Fibroblast of skin of right quadriceps (primary cell): ENCODE measurements at places on chromosomes 1 and 21.

GRCh38 chr1:22978299-22978698 lies 5.6 kb upstream of the LACTBL1 start:
- DNase-seq = peak; percentile 64

DNA sequence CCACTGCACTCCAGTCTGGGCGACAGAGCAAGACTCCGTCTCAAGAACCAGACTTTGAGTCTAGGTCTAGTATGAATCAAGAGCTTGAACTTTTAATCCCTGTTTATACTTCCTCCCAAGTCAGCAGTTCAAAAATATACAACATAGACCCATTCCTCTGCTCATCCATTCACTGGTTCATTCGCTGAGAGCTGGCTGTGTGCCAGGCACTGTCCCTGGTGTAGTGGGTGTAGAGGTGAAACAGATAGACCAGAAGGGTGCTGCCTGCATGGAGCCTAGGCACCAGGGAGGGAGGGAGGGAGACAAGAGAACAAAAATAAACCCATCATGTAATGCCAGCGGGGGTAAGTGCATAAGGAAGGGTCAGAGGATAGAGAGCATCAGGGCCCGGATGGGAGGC lies 25.5 kb upstream of the SEC16B start:
- DNase-seq = no peak

GRCh38 chr1:102190429-102190828 lies 193.7 kb upstream of the OLFM3 start:
- no peak for DNase-seq

- DNase-seq = peak; percentile 50
Observed at GRCh38 chr1:179153217-179153616, 71.3 kb downstream of the TOR3A start.

DNA sequence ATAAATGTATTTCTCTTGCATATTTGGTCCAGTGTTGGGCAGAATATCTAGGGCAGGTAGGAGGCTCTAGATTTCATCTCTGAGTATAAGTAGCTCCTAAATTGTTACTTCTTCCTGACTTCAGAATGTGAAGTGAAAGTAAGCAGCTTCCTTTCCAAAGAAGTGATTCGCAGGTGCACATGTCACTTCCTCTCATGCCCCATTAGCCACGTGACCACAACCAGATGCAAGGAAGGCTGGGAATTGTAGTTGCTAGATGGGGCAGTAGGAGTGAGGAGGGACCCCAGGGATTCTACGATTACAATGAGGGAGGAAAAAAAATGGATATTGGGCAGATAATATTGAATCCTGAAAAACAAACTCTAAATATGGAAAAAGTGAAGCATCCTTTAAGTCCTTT lies 113.2 kb upstream of the CYYR1 start:
- peak; percentile 27 for DNase-seq

- DNase-seq = peak; percentile 47
Observed at GRCh38 chr1:226603022-226603857, 54.7 kb downstream of the STUM start.

GRCh38 chr21:40284409-40284808 lies 417.2 kb downstream of the PCP4 start:
- DNase-seq = no peak

GRCh38 chr1:15513919-15514318 lies 10.1 kb downstream of the CASP9 start:
- DNase-seq = no peak

GRCh38 chr1:168121401-168122011 lies 15.2 kb downstream of the GPR161 start:
- DNase-seq = peak; percentile 89

DNA sequence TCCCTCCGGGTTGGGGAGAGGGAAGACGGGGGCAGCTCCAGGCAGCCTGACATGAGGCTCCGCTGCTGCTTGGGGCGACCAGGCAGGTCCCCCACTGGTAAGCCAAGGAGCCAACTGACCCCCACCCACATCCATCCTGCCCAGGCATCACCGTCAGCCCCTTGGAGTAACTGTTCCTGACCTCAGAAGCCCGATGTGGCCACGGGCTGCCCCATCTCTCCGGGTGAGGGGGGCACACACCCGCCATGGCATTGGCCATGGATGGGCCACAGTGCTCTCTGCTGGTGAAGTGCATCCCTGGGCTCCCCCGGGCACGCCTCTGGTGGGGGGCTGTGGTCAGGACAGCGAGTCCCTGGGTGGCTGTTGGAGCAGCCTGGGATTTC lies 100.0 kb downstream of the CRYAA start:
- no peak for DNase-seq

- DNase-seq = no peak
Observed at GRCh38 chr1:205360891-205361290, 4.2 kb upstream of the KLHDC8A start.

GRCh38 chr1:156160000-156160742 lies 6.8 kb downstream of the SEMA4A start:
- DNase-seq = no peak

DNA sequence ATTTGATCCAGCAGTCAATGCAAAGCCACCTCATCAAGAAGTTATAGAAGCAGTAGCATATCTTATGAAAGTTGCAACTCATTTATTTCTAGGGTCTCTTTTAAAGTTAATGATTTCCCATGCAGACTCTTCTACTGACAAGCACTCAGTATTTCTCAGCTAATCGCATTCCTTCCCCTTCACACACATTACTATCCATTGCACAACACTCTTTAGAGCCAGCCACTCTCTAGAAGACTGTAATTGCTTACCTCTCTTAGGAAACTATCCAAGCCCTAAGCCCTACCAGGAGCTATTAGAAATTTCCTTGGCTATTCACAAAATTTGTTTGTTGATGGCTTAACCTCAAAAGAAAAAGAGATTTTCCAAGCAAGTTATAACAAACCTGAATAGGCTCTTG lies 106.0 kb downstream of the ADAMTS1 start:
- peak; percentile 42 for DNase-seq

GRCh38 chr21:37849506-37850102 lies 66.7 kb downstream of the KCNJ6 start:
- peak; percentile 87 for DNase-seq

DNA sequence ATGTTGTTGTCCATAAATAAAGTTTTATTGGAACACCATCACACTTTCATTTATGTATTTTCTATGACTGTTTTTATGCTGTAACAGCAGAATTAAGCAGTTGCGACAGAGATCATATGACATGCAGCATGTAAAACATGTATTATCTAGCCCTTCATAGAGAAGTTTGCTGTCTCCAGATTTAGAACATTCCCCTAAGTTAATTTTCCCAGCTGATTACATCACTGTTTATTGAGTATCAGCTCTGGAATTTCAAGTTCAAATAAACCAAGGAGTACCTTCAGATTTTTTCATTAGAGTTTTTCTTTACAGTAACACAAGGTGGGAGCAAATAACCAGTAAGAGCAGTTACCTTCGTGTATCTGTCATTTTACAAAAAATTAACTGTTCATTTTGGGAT lies 792.8 kb downstream of the USP25 start:
- DNase-seq = peak; percentile 53

DNA sequence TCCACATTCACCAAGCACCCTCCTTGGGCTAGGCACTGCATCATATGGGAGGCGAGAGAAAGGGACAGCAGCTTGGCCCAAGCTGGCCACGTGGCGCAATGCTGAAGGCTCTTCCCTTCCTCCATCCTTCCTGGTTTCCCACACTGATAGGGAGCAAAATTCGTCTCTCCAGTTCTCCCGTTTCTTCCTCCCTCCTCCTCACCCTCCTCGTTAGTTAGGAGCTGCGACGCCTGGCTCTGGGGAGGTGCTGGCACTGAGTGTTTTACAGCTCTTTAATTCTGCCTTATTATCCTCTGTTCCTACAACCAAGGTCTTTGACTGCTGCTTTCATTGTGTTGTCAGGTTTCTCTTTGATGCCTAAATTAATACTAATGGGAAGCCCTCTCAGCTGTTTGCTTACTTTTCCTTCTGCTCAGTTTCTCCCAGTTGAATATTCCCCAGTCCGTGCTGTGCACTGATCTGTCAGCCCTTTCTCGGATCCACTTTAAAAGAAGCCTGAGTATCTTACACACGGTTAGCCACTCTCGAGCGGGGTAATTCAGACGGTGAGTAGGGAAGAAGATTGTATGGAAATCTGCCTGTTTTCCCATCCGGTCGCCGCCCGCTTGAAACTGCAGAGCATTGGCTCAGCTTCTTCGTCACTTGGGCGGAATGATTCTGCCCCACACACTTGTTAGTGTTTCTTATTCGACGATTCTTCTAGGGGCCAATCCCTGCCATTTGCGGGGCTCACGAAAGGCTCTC lies 56.2 kb upstream of the SMYD2 start:
- peak; percentile 48 for DNase-seq

GRCh38 chr21:46546799-46547198 lies 58.1 kb downstream of the S100B start:
- DNase-seq = no peak

DNA sequence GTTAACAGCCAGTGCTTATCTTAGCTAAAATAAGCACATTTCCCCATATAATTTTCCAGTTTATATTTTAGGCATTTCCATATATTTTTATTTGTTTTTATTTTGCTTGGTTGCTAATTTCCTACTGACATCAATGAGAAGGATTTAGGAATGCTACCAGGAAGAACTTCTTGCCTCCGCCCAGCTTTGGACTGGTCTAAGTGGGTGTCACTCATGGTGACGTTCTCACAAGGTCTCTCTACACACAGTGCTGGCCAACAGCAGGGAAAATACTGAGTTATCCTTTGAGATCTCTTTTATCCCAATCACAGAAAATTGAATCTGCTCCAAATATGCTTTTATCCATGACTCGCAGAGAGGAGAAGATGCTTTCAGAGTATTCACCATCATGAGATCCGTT lies 13.2 kb downstream of the MX1 start:
- no peak for DNase-seq

GRCh38 chr1:90782046-90782445 lies 64.9 kb upstream of the BARHL2 start:
- no peak for DNase-seq

DNA sequence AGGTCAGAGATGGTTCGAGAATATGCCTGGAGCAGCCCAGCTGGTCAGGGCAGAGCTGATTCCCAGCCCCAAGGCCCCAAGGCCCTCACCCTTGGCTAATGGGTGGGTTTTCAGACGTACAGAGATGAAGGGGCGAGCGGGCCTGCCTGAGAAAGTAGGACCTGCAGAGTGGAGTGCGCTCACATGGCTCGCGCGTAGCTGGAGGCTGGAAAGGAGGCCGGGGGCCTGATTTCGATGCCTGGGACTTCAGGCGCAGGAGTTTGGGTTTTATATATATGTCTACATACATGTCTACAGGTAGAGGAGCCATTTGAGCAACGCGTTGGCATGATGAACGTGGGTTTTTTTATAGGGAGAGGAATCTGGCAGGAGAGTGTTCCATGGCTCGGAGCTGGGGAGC lies 8.9 kb downstream of the COQ8A start:
- DNase-seq = no peak

- no peak for DNase-seq
Observed at GRCh38 chr1:154891452-154891851, 21.4 kb upstream of the KCNN3 start.

DNA sequence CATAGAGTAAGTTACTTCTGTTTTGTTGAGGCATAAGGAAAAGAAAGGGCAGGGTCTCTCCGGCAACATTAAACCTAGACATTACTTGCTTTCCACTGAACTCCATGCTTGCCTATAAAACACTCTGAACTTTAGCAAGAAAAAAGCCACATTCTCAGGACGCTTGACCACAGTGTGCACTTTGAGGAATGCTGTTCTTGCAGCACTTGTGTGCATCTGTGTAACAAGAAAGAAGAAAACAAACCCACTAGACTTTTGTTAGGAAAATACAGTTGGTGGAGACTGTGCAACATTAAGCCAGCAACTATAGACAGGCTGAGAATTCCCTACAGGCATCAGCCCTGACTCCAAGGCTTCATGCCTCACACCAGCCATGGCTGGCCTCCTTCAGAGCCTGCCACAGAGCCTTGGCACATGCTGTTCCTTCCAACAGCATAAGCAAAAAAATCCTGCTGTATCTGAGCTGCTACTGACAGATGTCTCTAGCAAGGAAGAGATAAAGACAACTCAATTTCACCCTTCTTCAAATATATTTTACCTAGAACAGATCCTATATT lies 5.8 kb downstream of the PDZK1 start:
- DNase-seq = no peak
